ENCODE measurements at places on chromosomes 11 and 22.

DNA sequence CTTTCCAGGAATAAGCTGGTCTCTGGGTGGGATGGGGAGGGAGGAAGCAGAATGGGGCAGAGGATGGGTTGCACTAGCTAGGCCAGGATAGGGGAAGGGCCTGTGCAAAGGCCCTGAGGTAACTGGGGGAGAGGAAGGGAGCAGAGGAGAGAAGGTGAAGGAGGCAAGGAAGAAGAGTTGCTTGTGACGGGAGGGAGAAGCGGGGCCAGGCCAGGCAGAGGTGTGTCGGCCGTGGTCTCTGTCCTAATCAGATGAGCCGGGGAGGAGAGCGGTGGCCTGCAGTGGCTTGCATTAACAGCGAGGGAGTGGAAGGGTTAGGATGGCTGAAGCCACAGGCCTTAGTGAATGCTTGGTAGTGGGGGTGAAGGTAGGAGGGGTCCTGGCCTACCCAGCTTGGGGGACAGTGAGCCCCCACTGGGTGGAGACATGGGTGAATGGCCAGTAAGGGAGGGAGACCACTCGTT, 6.0 kb upstream of the DERL3 start:
- no peak for DNase-seq

- no peak for DNase-seq
These were observed 21.2 kb upstream of the MAP6 start for GRCh38 chr11:75689863-75690609.

GRCh38 chr11:71330996-71331395, 78.6 kb upstream of the SHANK2 start:
- DNase-seq, result no peak

DNA sequence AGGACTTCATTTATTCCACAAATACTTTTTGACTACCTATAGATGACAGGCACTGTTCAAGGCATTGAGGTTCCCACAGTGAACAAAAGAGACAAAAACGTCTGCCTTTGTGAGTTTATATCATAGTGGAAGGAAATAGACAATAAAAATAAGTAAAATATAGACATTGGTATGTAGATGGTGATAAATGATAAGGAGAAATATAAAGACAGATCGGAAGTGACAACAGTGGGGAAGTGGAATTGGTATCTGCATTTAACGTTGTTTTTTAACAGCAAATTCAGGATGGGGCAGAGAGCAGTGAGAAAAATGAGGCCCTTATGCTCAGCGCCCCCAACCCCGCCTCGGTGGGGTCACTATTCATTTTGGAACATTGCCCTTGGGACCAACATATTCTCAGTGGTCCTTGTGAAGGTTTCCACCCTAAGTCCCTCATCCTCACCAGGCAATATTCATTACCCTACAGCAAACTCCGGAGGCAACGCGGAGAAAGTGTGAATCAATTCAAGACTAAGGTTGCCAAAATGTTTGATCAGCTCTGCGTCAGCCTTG, 627 bp upstream of the PEX26 start:
- no peak for DNase-seq

GRCh38 chr11:110093407-110094297, 460 bp downstream of the ZC3H12C start:
- DNase-seq, result no peak

GRCh38 chr22:44369916-44370801, 57.4 kb upstream of the SHISAL1 start:
- DNase-seq, result no peak

DNA sequence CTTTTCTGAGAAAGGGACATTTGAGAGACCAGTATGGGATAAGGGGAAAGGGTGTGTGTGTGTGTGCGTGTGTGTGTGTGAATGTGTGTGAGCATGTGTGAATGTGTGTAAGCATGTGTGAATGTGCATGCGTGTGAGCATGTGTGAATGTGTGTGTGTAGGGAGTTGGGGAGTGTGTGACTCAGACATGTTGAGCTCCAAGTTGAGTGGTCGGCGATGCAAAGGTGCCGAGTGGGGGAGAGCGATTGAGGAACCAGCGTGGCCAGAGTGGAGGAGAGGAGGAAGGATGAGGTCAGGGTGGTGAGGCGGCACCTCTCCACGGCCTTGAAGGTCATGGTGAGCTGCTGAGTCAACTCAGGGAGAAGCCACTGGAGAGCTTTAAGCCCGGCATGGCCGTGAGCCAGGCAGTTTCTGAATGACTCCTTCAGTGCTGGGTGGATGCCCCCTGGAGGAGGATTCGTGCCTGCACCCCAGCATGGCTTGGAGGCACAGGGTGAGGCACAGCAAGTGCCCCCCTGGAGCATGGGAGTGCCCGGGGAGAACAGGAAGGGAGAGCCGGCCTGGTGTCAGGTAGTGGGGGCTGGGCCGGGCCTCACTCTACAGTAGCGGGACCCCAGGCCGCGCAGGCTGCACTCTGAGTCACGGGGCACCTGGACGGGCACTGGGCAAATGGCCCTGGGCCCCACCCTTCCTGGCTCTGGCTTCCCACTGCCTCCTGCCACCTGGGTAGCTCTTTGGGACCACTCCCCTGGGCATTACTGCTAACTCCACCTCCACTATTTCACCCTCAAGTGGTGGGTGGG, 8.2 kb upstream of the CCDC88B start:
- DNase-seq, result peak; percentile 53

DNA sequence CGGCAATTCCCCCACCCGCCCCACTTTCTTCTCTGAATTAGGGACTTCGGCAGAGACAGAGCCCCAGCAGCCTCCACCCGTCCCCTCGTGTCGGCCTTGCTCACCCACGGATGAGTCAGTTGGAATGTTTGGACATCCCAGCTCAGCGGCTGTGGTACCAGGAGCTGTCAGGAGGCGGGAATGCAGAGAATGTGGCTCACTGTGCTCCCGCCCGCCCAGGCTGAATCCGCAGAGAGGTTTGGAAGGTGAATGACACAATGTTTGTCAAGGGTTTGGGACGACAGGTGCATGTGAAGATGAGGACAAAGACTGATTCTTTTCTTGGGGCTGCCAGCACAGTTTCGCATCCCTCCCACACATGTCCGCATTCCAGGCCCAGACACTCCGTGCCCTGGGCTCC, 39.6 kb downstream of the LIF start:
- no peak for DNase-seq

DNA sequence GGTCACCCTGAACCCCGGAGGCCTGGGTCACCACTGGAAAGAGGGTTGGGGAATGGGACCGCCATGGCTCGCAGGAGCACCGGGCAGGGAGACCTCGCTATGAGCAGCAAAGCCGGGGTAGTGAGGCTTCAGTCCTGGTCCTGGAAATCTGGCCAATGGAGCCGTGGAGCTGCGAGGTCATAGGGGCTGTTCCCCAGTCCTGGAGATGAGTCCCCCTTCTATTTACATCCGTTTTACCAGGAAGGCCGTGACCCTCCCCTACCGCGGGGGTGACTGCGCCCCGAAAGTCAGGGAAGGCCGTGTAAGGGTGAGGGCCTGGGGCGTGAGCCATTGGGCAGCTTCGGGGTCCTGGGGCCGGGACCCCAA, 449 bp downstream of the PIDD1 start:
- DNase-seq, result no peak

DNA sequence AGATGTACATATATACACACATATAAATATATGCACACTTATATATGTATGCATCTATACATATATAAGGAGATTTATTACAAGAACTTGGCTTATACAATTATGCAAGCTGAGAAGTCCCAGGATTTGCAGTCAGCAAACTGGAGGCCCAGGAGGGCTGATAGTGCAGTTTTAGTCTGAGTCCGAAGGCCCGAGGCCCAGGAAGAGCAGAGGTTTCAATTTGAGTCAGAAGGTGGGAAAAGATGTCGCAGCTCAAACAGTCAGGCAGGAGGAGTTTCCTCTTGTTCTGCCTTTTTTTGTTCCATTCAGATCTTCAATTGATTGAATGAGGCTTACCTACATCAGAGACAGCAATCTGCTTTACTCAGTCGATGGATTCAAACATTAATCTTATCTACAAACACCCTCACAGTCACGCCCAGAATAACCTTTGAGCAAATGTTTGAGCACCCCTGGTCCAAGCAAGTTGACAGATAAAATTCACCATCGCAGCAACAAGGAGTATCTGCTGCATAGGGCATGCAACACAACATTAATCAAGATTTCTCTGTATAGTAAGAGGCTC, 4.0 kb upstream of the SGSM1 start:
- no peak for DNase-seq

GRCh38 chr22:21876486-21877176, 9.2 kb upstream of the MAPK1 start:
- DNase-seq, result no peak

DNA sequence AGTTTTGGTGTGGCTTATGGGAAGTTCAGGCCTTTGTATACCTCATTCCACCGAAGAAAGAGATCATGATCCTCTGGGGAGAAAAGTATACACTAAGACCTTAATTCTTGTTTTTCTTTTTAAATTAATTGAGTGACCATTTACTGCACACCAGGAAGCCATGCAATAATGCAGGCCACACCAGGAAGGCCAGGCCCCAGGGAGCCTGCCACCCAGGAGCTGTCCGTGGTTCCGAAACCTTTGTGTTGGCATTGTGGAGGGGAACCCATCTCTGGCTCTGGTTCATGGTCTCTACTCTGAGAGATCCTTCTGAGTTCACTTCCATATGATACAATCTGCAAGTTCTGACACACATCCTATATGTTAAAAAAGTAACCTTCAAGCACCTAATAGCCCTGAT, 291.8 kb downstream of the MIAT start:
- no peak for DNase-seq

- DNase-seq, result peak; percentile 30
These were observed 31.0 kb downstream of the CECR2 start for GRCh38 chr22:17400305-17400704.

DNA sequence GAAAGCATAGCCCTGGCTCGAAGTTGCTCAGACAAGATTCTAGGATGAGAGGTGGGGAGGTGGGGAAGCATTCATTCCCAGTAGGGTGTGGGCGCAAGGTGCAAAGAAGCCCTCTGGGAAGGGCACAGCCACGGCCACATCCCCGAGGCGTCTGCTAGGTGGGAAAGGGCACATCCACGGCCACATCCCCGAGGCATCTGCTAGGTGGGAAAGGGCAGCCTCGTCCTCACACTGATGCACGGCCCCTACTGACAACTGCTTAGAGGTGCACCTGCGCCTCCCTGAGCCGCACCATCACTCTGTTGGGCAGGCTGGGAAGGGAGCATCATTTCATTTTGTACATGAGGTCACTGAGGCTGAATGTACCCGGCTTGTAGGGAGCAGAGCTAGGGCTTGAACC, 94.6 kb upstream of the PITPNB start:
- no peak for DNase-seq

- DNase-seq, result no peak
These were observed 117.6 kb downstream of the ARHGAP8 start for GRCh38 chr22:44870021-44870420.

DNA sequence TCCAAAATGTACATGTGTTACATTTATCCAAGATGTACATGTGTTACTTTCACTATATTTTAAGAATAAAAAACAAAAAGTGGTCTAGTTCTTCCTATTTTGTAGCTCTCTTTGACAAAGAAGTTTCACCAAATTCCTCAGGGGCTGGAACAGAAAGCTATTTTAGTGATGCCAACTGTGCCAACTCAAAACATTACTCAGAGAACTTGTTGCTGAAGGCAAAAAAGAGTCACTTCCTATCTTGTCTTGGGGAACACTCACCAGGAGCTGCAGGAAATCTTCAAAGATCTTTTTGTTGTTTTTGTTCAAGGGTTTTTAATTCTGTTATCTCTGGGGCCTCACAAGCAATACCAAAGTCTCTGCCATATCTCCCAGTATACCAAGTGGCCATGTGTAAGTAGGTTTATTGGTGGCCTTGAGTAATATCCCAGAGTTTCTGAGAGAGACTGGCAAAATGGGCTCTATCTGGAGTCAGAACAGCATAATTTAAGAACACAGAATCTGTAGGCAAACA, 13.6 kb upstream of the EED start:
- no peak for DNase-seq

DNA sequence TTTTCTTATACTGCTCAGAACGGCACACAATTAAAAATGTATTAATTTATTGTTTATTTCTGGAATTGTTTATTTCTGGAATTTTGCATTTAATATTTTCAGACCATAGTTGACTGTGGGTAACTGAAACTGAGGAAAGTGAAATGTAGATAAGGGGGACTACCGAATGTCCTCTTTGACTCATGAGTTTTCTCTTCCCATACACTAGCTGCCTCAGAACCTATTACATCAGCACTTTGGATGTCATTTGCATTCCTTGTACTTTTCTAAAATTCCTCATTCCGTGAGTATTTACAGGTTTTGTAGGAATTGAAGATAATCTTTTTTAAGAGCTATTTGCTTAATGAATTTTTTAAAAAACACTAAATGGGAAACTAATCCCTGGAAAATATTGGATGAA, 29.8 kb downstream of the ZC3H12C start:
- DNase-seq, result no peak

DNA sequence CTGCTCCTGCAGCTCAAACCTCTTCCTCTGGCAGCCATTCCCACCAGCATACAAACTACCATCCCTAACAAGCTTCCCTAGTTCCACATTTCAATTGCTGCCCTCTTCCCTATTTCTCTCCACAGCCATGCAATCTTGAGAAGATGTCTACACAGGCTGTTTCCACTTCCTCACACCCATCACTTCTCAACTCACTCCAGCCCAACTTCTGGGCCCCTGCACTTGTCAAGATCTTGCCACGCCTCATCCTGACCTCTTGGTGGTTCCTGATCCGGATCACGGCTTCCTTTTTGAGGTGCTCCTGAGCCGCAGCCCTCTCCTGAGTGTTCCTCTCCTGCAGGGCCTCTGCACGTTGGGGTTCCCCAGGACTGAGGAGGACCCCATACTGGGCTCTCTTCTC, 22.6 kb downstream of the RPL27A start:
- DNase-seq, result no peak

DNA sequence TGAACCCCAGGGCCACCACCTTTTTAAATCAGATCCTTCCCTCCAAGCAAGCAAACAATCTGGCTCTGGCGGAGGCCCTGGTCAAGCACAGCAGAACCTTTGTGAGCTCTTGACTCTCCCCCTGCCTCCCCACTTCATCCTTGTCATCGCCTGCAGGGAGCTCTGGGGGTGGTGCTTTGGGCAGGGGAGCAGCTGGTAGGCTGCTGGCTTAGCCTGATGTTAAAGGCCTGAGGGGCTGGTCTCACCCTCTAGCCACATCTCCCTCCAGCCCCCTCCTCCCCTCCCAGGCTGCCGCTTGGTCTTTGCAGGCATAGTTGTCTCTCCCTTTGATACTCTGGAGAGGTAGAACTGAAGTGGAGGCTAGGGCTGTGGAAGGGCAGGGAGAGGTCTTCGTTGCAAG, 50.9 kb downstream of the THAP12 start:
- no peak for DNase-seq

GRCh38 chr22:41826021-41826420, 6.9 kb upstream of the SREBF2 start:
- DNase-seq, result no peak

DNA sequence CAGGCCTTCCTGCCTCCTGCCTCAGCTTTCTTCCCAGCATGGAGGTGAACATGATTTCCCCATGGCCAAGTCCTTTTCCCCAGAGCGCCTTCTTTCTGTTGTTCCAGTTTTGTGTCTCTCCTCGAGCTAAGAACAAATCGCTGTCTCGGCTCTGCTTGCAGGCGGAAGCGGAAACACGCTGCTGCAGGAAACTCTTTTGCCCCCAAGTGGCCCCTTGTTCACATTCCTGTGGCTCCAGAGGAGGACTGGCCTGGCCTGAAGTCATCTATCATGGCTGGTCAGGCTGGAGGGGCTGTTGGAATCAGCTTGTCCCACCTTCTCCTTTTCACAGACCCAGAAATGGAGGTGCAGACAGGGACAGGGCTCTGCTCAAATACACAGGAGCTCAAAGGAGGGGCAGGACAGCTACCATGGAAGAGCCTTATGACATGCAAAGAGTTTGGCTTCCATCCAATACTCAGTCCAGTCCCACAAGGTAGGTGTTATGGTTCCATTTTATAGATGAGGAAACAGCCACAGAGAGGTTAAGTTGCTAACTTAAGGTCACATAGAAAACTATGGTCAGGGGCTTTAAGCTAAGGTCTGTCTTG, 182.2 kb upstream of the SYT13 start:
- DNase-seq, result no peak
